CD4-positive, alpha-beta T cell (primary cell): ENCODE measurements at places on chromosomes 16 and 17.

GRCh38 chr17:27345141-27345904 is 51.4 kb downstream of the WSB1 start:
- no peak for DNase-seq

DNA sequence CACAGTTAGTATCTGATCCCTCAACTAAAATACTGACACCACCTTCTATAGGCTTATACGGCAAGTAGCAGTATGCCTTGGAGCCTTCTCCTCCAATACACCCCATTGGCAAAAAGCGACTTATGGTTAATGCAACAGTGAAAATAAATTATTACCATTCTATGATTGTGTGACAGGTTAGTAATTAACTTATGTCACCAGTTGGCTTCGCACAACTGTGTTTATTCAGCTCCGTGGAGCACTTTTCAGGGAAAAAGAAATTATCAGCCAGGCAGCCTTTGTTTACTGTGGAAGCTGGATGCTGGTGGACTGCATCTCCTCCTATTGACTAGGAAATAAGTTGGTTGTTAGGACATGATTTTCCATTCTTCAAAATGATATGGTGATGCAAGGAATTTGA is 833.8 kb upstream of the RBFOX1 start:
- DNase-seq, result no peak

GRCh38 chr17:28488533-28489276 is 15.3 kb downstream of the SLC13A2 start:
- DNase-seq, result no peak

GRCh38 chr17:64152428-64153125 is 22.6 kb upstream of the ERN1 start:
- DNase-seq, result no peak

DNA sequence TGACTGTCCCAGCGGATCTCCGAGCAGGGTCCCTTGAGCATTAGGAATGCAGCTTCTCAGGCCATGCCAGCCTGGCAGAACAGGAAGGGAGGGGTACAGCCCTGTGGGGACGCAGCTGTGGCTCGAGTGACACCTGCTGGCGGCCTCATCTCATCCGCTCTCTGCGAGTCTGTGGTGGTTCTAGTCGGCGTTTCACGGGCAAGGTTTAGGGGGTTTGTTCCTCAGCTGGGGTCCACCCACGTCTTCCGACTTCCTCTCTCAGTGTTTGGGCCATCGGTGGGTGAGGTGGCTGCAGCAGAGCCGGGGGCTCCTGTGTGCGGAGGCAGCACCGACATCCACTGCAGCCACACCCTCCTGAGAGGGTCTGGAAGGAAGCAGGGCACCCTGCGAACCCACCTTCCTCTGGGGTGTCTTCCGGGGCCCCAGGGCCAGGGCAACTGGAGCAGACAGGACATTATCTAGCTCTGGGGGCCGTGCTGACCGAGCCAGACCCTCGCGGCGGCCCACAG is 33.3 kb downstream of the JPH3 start:
- peak; percentile 78 for DNase-seq

- DNase-seq, result no peak
Measured at GRCh38 chr16:15035163-15035729, 20.6 kb downstream of the NTAN1 start.

DNA sequence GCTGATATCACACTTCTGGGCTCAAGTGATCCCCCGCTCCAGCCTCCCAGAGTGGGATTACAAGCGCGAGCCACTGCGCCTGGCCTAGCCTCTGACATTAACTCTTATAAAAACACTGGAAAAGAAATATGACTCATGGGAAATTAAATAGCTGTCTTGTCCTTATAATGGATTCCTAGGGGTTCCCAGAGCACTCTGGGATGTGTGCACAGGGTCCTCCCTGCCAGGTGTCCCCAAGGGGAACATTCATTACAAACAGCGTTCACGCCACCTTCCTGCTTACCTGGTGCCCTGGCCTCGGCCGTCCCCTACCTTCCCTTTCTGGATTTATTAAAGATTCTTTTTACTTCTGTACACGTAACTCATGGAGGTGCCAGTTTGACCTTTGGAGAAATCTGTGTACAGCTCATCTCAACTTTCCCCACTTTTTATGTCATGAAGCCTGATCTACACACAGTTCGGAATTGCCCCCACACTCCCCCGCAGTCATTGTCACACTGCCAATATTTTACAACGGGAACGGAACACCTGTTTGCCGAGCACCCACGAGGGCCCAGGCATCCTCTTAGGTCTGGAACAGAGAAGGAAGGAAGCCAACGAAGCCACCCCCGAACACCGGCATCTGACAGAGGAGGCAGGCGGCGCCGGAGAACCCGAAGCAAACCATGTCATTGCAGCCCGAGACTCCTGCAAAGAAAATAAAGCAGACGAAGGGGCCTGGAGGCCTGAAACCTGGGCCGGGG is 39.7 kb upstream of the MEAK7 start:
- peak; percentile 35 for DNase-seq

DNA sequence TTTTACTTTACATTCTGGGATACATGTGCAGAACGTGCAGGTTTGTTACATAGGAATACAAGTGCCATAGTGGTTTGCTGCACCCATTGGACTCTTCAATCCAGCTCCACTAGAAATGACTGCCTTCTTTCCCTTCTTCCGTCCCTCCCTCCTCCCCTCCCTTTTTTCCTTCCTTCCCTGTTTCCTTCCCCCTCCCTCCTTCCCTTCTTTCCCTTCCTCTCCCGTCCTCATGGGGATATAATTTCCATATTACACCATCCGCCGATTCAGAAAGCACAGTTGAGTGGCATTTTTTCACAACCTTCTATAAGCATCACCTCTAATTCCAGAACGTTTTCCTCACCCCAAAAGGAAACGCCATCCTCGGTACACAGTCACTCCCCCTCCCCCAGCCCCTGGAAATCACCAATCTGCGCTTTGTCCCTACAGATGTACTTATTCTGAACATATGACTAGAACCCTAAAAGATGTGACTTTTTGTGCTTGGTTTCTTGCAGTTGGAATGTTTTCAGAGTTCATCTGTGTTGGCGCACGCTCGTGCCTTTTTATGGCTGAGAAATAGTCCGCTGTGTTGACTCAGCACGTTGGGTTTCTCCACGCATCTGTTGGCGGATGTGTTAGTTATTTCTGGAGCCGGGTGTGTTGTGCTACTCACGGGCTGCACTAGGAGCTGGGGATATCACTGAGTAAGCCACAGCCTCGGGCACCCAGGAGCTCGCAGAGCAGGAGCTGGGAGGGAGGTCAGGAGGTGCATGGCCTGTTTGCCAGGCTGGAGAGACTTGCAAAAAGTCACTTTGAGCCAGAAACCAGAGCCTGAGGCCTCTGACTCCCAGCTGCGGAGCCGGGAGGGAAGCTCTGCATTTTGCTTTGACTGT is 336.4 kb downstream of the SEC14L1 start:
- no peak for DNase-seq

GRCh38 chr17:76079956-76080767 is 1.2 kb downstream of the ZACN start:
- DNase-seq, result no peak

- DNase-seq, result no peak
Measured at GRCh38 chr16:1108299-1109252, 12.5 kb upstream of the C1QTNF8 start.

DNA sequence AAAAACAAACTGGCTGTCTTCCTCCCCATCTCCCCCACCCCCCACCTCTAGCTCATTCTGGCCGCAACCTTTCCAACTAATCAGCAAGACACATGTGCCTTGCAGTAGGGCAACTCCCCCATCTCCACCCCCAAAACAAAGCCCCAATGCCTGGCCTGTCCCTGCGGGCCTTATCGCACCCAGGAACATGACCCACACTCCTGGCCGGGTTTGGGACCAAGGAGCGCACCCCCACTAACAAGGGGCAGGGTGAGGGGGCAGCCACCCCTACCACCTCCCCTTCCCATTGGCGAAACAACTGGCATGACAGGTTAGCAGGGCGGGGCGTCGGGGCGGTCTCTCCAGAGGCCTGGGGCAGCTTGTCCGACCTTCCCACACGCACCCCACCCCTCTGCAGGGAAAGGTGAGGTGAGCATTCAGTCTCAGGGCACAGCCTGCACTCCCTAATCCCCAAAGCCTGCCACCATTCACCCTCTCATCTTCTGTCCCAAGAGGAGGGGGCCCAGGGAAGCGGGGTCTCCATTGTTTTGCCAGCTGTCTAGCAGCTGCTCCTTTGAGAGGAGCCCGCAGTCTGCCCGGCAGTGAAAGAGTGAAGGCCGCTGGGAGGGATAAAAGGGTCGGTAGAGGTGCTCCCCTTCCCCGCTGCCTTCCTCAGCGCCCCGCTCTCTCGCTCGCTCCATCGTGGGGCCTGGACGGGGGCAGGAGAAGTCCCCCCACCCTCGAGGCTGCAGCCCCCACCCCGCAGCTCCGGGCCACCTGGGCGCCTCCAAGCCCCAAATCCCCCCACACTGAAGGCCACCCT is 765 bp downstream of the MYO18A start:
- DNase-seq, result no peak

DNA sequence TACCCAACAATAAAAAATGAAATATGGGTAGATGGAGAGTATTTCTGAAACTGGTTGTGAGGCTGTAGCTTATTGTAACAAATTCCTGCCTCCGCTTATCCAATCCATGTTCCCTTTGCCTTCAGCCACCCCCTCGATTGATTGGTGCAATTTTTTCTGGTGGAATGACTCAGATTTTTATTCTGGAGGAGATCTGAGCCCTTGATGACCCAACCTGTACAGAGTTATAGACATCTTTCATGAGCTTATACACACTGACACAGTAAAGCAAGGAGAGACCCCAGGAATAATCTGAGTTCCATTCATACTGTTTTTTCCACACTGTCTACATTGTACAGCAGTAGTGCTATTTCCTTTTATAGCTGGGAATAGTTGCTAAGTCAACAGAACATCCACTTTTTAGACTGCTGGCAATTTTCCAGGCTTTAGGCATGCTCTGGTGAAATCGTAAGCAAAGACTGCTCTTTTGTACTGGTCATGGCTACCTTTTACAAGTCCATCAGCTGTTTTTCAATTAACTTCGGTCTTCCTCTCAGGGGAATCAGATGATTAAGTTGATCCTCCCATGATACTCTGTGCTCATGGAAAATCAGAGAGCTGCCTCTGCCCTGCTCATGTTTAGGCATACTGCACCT is 30.1 kb downstream of the CCL4 start:
- DNase-seq, result no peak

DNA sequence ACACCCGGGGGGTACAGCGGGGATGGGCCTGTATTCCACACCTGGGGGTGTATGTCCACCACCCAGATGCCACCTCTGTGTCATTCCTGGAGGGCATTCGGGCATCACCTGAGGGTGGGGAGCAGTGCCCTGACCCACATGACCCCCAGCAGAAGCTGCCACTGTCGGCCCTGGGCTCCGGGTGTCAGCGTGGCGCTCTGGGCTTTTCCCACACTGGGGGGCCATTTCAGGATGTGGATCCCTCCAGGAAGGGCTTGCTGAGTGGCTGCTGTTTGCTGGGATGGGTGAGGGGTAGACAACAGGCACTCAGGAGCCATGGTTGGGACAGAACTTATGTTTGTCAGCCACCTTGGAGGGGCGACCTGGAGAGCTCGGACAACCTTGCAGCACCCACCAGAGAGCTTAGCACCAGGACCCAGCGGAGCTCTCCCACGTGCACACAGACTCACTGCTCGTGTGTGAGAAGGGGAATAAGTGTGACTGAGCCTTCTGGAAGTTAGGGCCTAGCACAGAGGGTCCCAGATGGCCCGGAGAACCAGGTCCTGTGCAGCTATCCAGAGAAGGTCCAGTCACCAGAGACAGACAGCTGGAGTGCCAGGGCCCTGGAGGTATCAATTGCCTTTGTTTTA is 102.7 kb downstream of the METRNL start:
- no peak for DNase-seq

- no peak for DNase-seq
Measured at GRCh38 chr16:10013364-10013763, 168.9 kb downstream of the GRIN2A start.

- DNase-seq, result peak; percentile 60
Measured at GRCh38 chr17:7932949-7933348, 943 bp downstream of the CNTROB start.

GRCh38 chr16:502179-502943 is 25.2 kb upstream of the CAPN15 start:
- no peak for DNase-seq

- DNase-seq, result no peak
Measured at GRCh38 chr16:60681043-60681442, 1355.2 kb downstream of the CDH8 start.

DNA sequence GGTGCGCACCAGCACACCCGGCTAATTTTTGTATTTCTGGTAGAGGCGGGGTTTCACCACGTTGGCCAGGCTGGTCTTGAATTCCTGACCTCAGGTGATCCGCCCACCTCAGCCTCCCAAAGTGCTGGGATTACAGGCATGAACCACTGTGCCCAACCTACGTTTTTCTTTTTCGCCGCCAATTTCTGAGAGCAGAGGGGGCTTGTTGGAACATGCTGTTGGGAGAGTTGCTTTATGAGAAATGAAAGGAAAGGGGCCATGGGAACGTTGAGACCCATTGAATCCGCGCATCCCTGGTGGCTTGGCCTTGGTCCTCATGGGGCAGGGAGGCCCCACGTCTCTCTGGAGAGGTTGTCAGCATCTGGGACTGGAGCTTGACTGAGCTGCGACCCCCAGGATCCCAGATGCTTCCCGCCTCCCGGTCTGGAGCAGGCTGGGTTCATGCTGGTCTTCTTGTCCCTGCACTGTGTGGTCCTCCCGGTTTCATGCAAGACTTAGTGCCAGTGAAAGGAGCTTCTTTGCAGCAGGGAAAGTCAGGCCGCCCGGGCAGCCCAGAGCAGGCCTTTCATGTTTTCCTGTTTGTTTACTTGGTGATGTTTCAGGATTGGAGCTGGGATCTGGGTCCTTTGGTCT is 22.8 kb downstream of the CRISPLD2 start:
- no peak for DNase-seq

DNA sequence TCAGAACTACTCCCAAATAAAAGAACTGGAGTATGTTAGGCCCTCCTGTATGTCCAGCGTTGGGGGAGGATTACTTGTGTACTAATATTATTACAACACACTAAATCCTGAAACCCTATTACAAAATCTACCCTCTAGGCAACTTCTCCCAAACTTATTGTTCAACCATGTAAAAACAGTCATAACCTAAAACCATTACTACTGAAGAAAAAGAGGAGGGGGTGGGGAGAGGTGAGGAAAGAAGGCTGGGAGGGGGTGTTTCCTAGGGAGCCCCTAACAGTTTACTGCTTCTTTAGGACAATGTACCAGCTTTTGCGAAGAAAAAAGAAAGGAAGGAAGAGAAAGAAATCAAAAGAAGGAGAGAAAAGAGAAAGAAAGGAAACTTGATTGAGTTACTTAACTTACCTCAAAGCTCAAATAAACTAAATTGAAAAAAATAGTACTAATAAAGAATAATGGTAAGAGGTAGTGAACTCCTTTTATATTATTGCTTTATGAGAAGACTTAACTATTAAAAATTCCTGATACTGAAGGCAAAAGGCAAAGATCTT is 2.3 kb downstream of the SALL1 start:
- DNase-seq, result no peak

- DNase-seq, result peak; percentile 4
Measured at GRCh38 chr17:66713533-66714042, 121.3 kb upstream of the CACNG5 start.

- no peak for DNase-seq
Measured at GRCh38 chr16:20647736-20648135, 49.7 kb downstream of the ACSM1 start.
